ENCODE measurements at places on chromosomes 1 and 21.

- DNase-seq = no peak
Observed at GRCh38 chr1:25524568-25525360, 18.6 kb upstream of the LDLRAP1 start.

GRCh38 chr1:52631759-52632331, 1.1 kb upstream of the SHISAL2A start:
- no peak for DNase-seq

DNA sequence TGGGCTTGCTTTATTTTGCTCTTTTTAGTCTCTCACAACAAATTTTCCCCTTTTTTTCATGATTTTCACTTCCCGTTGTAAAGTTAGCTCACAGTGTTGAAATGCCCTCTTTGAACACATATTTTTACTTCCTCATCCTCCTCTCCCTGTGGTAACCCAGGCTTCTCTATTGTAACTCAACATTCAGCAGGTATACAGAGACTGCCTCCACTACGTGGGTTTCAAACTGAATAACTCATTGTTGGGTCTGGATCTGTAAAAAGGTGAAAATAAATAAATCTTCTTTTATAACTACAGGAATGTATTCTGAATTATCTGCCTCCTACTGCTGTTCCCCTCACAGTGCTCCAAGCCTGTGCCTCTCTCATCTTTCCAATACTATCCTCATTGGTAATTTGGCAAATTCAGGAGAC, 166.4 kb downstream of the RUNX1 start:
- DNase-seq = no peak

GRCh38 chr1:213369465-213369864, 318.4 kb downstream of the RPS6KC1 start:
- no peak for DNase-seq

DNA sequence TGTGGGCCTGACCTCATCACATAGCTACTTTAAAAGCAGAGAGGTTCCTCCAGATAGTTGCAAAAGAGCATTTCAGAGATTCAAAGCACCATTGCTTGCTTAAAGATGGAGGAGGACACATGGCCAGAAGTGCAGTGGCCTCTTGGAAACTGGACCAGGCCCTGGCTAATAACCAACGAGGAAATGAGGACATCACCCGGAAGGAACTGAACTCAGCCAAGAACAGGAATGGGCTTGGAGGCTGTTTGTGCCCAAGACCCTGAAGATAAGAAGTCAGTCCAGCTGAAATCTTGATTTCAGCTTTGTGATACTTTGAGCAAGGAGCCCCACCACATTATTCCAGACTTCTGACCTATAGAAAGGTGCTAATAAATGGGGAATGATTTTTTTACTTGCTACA, 437.0 kb downstream of the PTPRC start:
- DNase-seq = no peak

- DNase-seq = no peak
Observed at GRCh38 chr1:97204468-97204867, 482.9 kb downstream of the PTBP2 start.

GRCh38 chr1:151888972-151889570, 20.2 kb downstream of the THEM4 start:
- DNase-seq = no peak

- DNase-seq = no peak
Observed at GRCh38 chr21:44872323-44872648, 1.2 kb downstream of the PTTG1IP start.

- DNase-seq = no peak
Observed at GRCh38 chr21:36235058-36235582, 78.5 kb downstream of the DOP1B start.

- DNase-seq = no peak
Observed at GRCh38 chr1:153763365-153764225, 11.6 kb upstream of the SLC27A3 start.

- no peak for DNase-seq
Observed at GRCh38 chr1:231411036-231411531, 11.0 kb downstream of the EGLN1 start.

GRCh38 chr21:29430576-29430975, 131.9 kb downstream of the BACH1 start:
- DNase-seq = no peak

DNA sequence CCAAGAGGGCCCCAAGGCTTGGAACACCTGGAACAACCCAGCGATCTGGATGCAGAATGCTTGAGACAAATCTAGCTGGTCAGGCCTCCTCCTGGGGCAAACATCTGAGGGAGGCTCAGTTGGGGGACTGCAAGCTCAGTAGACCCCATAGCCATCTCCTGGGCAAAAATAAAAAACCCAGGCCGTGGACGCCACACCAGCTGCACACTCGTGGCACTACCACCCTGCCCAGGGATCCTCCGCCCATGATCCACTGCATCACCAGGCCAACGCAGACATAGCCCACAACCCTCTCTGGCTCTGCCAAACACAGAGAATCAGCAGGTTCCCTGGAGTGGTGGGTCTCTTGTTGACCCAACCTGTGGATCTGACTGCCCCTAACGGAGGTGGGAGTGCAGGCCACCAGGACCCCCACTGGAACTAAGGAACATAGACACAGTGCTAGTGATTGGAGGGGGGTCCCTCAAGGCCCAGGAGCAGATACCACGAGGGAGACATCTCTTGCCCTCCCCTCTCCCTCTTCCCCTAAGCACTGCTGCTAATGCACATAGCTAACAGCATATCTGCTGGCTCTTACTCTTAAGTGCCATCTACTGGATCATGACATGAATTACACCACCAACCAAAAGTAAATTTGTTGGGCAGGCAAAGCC, 147.2 kb downstream of the CHD1L start:
- DNase-seq = no peak

- peak; percentile 57 for DNase-seq
Observed at GRCh38 chr1:5994713-5995621, 2.7 kb upstream of the NPHP4 start.

GRCh38 chr1:30823969-30824735, 66.6 kb upstream of the LAPTM5 start:
- DNase-seq = peak; percentile 63

GRCh38 chr1:111754984-111755330, 744 bp upstream of the DDX20 start:
- peak; percentile 37 for DNase-seq

DNA sequence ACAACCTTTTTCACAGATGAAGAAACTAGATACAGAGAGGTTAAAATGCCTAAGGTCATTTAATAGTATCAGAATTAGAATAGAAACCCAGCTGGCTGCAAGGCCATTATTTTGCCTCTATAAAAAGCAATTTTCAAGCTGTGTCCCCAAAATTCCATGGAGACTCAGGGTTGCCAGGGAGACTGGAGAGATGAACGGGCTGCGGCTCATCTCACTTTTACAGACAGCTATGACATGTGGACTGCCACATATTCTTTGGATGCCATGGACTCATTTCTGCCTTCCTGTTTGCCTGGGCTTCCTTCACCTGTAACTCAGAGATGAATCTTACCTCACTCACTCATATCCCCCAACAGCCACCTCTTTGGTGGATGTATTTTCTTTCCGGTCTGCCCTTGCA, 17.0 kb downstream of the TOR1AIP2 start:
- DNase-seq = no peak

- no peak for DNase-seq
Observed at GRCh38 chr1:161070761-161071160, 1.1 kb upstream of the ARHGAP30 start.

DNA sequence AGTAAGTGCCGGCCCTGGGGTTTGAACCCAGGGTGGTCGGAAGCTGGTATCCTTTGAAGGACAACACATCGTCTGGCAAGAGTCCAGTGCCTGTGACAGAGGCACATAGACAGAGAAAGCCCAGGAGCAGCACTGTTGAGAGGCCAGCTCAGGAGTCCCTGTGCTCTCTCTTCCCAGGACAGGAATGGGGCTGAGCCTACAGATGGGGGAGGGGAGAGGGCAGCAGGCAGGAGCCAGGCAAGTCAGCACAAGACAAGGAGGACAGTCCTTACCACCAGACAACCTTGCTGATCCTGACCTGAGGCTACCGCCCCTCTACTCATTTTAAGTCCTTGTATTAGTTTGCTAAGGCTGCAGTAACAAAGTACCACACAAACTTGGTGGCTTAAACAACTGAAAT, 27.7 kb upstream of the SYT6 start:
- DNase-seq = no peak

DNA sequence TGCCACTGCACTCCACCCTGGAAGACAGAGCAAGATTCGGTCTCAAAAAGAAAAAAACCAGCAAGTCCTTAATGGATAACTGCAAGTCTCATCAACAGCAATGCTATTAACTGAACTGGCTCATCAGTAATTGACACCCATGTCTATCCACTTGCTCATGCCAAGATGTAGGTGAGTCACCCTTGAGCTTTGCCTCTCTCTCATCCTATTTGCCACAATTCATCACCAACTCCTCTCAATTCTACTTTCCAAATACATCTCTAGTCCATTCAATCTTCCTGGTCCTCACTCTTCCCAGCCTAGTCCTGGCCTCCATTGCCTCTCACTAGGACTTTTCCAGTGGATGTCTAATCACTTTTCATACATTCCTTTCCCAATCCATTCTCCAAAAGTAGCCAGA, 103.7 kb upstream of the PRMT6 start:
- no peak for DNase-seq

GRCh38 chr1:9078015-9078751, 8.7 kb upstream of the SLC2A5 start:
- no peak for DNase-seq

DNA sequence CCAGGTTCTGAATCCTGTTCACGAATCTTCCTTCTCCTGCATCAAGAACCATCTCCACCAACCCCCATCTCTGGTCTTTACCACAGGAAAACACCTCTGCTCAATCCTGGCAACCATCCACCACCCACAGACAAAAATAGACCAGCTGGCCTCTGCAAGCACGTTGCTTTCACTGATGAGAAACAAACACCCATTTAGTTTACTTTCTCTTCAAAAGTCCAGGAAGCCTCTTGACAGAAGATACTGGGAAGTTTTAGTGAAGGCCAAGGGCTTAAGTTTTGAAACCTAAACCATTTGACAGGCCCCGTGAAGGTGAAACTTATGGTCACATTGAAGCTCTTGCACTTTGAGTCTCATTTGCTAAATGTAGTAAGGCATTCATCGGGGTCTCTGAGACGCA, 122.6 kb upstream of the PPP2R5A start:
- DNase-seq = peak; percentile 23
